Vein endothelial cell (primary cell): ENCODE measurements at places on chromosomes 5 and 9. TPM values are rescaled to one million over a fixed set of nuclear protein-coding genes. Genes with fewer than 3 reads are reported as not detected.

The BHMT gene
- not detected in 2 replicates for total RNA-seq

The GRM6 gene
- not detected in 2 replicates for total RNA-seq

The GAS1 gene
- total RNA-seq: 1.5 and 1.6 TPM in 2 replicates

The ADCY2 gene
- total RNA-seq: not detected in 2 replicates

The PTGS1 gene
- 5.2 and 5.5 TPM in 2 replicates for total RNA-seq

The ANKS6 gene
- 11.8 and 21.2 TPM in 2 replicates for total RNA-seq
